ENCODE measurements at places on chromosomes 12 and 14. TPM values are rescaled to one million over a fixed set of nuclear protein-coding genes. Genes with fewer than 3 reads are reported as not detected.

Gene MUCL1
- not detected for polyA plus RNA-seq

Gene LAG3
- polyA plus RNA-seq: 1.7 TPM

Gene SMIM41
- polyA plus RNA-seq: 0.36 TPM

Gene MOK
- polyA plus RNA-seq: 24.3 TPM

Gene KLRC2
- polyA plus RNA-seq: 0.54 TPM

Gene OTUB2
- 5.0 TPM for polyA plus RNA-seq

Gene LRFN5
- 12.2 TPM for polyA plus RNA-seq

GRCh38 chr14:101959277-101959676, 5.1 kb upstream of the DYNC1H1 start:
- DNase-seq: no peak

DNA sequence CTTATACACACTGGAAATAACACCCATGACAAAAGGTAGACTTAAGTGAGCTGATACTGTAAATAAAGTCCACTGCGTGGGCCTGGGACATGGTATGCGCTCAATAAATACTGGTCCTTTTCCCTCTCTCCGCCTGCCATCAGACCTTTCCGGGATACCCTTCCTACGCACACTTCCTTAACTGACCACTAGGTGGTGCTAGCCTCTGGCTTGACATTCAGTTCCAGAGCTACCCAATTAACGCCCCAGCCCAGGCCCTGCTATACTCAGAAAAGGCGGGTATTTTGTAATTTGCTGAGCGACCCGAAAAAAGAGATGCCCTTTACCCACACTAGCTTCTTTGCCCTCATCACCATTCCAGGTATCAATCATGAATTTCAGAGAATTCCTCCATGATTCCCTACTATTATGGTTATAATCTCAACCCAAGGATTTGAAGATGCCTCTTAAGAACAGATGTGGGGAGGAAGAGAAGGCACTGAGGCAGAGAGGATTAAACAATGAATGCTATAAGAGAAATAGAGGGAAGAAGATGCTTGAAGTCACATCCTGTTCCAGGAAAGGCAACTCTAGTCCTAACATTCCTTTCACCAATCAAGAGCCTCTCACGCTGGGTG, 3.9 kb upstream of the LRP1 start:
- DNase-seq: no peak

GRCh38 chr12:12686925-12687324, 9.1 kb downstream of the GPR19 start:
- no peak for DNase-seq

GRCh38 chr14:105943973-105944602, 417.7 kb downstream of the TMEM121 start:
- no peak for DNase-seq

DNA sequence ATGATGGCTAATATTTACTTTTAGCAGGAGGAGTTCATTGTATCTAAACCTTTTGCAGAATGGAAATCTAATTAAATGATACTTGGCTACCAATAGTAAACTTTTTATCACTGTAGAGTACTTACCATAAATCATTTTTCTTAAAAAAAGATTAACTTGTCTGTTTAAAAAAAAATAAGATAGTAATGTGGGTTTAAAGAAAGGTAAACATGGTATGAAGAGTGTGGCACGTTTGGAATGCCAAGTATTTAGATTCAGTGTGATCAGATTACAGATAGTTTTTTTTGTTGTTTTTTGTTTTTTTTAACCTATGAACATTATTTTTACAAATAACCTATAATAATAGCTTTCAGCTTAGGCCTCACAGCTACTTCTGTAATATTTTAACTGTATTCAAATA, 25.8 kb downstream of the KTN1 start:
- DNase-seq: no peak

DNA sequence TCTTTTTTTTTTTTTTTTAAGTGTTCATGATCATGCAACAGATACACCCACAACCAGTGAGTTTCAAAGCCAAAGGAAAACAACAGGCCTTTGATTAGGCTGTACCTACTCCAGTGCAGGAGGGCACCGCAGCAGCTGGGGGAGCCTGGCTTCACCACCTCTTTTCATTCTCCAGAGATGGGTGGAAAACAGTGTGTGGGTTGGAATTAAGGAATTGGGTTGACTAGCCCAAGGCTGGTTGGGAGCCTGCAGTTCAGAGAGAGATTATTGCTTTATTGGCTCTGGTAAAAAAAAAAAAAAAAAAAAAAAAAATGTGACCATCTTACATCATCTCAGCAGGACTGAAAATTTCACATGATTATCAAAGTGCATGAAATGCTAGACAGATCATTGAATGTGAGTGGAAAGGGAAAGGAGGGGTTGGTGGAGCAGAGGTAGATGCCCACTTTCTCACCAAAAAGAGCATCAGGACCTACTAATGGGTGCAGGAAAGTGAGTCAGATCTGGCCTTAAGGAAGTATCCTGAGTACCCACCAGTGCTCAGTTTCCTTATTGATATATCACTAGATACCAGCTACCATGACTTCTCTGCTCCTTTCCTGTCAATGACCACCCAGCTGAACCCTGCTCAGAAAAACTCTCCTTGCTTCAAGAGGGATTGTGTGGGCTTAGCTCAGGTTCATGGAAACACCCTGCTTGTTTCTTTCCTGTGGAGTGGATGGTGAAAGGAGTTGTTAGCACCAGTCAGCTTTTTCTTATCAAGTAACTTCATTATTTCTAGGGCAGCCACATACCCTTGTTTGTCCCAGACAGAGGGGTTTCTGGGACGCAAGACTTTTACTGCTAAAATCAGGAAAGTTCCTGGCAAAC, 54.8 kb upstream of the DYRK2 start:
- no peak for DNase-seq

DNA sequence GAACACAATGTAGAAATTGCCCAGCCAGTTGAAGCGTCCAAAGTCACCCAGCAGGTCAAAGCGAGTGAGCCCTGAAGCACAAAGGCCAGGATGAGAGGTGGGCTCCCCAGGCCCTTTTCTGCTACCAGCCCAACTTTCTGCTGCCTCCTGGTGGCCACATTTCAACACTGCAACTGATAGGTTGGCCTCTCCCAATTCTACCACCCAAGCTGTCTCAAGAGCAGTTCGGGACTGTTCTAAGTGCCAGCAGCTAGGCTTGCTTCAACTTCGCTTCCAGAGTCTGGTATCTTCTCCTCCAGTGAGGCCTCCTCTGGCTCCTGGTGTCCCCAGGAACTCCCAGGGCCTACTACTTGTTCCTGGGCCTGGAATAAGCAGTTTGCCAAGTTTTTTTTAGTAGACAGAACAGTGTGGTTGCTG, 3.4 kb upstream of the DHH start:
- no peak for DNase-seq

GRCh38 chr14:24280797-24281460, 9.5 kb upstream of the RABGGTA start:
- no peak for DNase-seq

DNA sequence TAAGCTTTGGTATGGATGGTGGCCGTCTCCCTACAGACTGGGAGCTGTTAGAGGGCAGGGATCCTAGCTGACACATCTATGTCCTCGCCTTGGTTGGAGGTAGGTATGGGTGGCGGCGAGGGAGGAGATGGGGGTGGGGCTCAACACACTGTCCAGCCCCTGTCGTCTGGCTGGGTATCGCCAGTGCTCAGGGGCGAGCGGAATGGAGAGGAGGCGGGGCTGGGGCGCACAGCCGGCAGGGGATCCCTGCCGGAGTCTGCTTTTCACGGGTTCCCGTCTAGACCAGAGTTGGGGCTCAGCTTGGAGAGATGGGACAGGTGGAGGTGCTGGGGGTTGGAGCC, 16.1 kb downstream of the TAMALIN start:
- DNase-seq: no peak

- peak; percentile 80 for DNase-seq
These were observed at the start of gene FUT8 for GRCh38 chr14:65412032-65412846. Gene FUT8 (plus strand): TSS chr14:65412730. CDS start chr14:65561564, 148,834 bp downstream.

DNA sequence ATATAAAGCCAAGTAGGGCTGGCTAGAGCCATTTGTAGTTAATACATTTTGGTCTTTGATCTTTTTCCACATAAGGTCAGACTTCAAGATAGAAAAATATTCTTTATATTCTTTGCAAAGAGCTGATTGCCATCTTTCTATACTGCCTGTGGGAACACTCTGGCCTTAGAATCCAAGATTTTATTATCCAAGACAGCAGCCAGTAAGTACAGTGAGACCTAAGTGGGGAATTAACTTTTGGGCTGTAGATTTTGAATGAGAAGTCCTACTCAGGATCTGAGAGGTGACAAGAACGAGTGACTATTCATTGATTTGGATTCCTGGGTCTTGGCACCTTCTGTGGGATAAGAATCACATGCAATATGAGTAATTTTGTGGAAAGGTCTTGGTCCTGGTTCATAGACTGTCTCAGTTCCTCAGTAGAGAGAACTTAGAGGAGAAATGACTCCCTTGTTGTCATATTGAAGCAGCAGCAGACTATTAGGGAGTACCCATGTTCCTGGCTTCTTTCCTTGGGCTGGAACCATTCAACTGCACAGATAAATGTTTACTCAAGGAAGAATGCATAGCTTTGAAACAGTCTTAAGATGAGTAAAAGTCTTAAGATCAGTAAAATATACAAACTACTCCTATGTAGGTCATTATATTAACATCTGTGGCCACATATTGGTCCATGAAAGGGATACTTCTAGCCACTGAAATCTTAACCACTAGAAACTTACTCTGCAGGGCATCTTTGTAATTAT, 353.8 kb downstream of the RAD51B start:
- no peak for DNase-seq

- DNase-seq: peak; percentile 31
These were observed 4.9 kb downstream of the B4GALNT3 start for GRCh38 chr12:464484-465267.

GRCh38 chr12:8841778-8842177, 19.4 kb downstream of the A2ML1 start:
- DNase-seq: no peak
